ENCODE measurements at places on chromosomes 16 and 17.

GRCh38 chr17:40303009-40303657 lies 5.8 kb upstream of the RARA start:
- peak; percentile 51 for DNase-seq

- no peak for DNase-seq
These were observed 11.1 kb downstream of the PIMREG start for GRCh38 chr17:6455321-6455705.

GRCh38 chr16:50699326-50700159 lies 6.1 kb downstream of the NOD2 start:
- DNase-seq: no peak

DNA sequence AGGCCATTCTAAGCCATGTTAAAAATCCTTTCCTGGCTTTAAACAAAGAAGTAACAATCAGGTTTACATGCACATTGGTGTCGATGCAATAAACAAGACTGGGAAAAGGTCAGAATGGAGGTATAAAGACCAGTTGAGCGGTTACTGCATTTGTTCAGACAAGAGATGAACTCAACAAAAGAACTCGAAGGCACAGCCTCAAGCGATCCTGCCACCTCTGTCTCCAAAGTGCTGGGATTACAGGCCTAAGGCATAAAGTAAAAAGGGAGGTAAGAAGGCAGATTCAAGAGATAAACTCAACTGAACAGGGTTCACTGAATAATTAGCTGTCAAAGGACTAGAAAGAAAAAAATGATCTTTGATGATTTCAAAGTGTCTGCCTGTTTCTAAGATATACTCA lies 39.4 kb downstream of the USP32 start:
- no peak for DNase-seq

DNA sequence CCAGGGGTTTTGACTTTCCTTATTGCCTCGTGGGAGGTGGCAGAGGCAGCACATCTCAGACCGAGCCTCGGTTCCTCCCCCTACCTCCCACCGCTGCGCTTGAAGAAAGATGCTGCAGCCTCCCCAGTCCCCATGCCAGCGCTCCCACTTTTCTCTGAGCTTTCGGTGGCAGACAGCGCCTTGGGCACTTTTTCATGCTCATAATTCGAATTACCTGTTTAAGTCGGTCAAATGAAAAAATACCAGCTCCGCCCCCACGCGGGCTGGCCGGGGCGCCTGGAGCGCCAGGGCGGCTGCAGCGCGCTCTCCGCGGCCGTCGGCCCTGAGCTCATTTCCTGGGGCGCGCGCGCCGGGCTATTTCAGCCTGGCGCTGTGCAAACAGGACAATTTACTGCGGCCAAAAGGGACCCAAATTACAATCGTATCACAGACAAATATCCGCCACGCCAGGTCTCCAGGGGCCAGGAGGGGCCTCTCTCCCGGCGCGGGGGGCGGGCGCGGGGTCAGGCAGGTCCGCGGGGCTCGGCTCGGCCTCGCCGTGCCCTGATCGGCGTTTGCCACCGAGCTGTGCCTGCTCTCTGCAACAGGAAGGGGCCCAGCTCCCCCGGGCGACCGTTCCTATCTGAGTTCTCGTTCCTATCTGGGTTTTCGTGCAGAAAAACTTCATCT lies 45.0 kb downstream of the SOST start:
- no peak for DNase-seq

GRCh38 chr16:77775911-77776909 lies 12.2 kb upstream of the VAT1L start:
- no peak for DNase-seq
